ENCODE measurements at places on chromosomes 3 and 15.

- DNase-seq: no peak
These were observed 67.1 kb downstream of the MAGI1 start for GRCh38 chr3:65971293-65972252.

DNA sequence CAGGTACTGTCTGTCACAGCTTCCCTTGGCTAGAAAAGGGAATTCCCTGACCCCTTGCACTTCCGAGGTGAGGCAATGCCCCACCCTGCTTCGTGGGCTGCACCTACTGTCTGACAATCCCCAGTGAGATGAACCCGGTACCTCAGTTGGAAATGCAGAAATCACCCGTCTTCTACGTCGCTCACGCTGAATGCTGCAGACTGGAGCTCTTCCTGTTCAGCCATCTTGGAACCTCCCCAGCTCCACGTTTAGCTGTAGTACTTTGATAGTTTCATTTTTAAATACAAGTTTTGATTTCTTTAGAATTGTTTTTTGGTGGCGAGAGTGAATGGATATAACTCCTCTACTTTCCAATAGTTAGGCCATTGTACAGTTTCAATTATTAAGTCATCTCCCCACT lies 17.8 kb upstream of the HDGFL3 start:
- no peak for DNase-seq

GRCh38 chr15:79957741-79958140 lies 13.3 kb downstream of the BCL2A1 start:
- no peak for DNase-seq

DNA sequence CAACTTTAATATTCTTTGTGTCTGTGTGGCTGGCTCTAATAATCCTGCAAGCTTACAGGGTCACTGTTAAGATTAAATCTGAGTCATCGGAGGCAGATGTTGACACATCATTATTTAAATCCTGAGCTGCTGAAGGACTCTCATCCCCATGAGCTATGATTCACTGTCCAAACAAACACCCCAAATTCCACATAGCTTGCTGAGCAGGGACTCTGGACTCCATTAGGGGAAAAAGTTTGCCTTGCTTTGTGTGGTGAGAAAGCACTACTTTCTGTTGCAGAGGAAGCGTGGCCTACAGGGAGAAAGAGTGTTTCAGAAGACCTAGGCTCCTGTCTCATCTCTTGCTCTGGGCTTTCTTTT lies 213.7 kb downstream of the PDCD6IP start:
- no peak for DNase-seq

DNA sequence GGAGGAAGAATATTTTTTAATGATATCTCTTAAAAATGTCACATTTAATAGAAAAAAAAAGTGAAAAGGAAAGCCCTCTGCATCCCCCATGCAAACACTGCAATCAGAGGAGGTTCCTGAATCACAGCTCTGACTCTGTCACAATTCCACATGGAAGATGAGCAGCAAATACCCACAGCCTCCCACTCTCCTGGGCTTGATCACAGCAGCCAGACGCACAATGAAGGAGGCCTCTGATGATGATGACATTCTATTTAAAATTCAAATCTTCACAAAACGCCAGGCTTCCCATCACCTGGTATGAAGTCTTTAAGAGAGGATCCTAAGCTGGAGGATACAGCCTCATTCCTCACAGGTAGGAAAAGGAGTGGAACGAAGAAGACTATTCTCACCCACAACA lies 9.1 kb upstream of the DIS3L start:
- no peak for DNase-seq

DNA sequence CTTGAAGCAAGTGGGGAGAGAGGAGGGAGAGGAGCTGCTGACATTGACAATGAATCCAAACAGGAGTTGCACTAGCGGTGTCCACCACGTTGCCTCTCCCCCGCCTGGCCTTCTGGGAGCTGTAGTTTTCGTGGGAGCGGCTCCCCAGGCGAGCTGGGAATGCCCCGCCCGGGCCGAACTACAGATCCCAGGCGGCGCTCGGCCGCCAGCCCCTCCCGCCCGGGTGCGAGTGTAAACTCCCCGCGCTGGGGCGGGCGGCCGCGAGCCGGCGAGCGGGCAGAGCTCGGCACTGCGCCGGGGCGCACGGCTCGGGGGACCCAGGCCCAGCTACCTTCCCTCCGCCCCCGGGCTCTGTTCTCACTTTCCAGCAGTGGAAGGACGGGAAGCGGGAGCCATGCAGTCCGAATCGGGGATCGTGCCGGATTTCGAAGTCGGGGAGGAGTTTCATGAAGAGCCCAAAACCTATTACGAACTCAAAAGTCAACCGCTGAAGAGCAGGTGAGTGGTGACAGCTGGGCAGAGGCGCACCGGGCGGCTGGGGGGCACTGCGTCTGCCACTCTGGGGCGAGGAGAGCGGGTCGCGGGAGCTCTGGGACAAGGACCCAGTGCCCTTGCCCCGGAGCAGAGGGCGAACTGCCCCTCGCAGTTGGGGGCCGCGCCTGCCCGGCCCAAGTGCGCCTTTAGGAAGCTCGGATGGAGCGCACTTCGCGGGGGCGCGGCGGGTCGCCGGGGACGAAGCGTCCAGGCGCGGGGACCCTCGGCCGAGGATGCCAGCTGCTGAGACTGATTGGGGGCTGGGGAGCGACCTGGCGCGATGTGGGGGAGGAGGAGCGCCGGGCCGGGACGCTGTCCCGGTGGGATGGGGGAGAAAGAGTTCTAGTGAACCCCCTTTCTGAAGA lies at the start of gene MITF:
Gene MITF (plus strand): TSS at position 261 of the 899 bp plus-strand sequence. CDS start 134 bp downstream, at position 395.
- peak; percentile 80 for DNase-seq

- peak; percentile 9 for DNase-seq
These were observed 76.3 kb upstream of the TTBK2 start for GRCh38 chr15:42996871-42997270.

DNA sequence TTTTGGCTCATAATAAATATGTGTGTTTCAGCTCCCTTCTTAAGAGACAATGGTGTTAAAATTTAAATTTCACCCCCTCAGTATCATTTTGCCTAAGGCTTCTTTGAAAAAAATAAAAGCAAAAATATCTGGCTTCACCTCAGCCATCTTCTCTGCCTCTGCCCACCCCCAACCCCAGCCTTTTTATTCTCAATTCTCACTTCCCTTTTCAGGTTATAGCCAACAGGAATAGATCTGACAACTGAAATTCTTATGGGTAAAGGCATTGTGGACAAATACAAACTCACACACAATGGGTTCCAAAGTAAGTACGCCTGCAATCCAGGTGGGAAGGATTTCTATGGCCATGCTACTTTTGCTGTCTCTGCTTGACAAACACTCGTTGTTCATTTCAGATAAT lies 399.0 kb upstream of the ARRDC4 start:
- no peak for DNase-seq

DNA sequence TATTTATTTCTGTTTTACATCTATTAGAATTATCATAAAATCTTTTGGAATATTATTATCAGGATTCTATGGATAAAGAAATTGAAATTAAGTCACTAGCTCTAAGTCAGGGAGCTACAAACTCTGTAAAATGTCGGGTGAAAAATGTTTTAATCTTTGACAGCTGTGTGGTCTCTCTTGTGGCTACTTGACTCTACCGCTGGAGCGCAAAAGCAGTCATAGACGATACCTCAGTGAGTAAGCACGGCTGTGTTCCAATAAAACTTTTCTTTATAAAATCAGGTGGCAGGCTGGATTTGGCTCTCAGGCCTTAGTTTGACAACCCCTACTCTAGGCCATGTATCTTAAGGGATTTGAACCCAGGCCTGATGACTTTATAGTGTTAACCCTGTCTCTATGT lies 88.5 kb upstream of the PFN2 start:
- DNase-seq: no peak

GRCh38 chr3:139509631-139510030 lies 29.9 kb downstream of the RBP1 start:
- DNase-seq: no peak

- no peak for DNase-seq
These were observed 473.6 kb upstream of the PROK2 start for GRCh38 chr3:72258361-72259141.

DNA sequence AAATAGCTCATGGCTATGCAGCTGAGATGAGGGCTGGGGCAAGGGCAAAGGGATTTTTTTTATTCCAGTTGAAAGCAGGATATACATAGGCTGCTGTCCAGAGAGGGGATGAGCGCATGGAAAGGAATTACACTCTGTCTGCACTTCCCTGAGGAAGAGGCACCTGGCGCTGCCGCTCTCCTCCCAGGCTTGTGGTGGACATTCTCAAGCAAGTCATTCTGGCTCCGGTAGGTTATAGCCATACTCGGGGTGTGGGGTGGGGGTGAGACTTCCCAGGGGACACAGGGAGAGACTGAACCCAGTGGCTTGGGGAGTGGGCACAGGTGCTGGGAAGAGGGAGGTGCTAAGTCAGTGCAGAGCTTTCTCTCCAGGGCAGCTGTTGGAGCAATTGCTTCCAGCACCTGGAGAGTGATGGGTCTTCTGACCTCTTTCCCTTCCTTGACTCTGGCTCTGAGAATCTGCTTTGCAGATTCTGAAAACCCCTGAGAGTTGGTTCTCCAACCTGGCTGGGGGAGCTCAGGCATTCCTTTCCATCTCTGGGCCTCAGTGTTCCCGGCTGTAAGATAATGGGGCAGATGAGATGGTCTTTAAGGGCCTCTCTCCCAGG lies 24.3 kb downstream of the CYP8B1 start:
- DNase-seq: no peak

DNA sequence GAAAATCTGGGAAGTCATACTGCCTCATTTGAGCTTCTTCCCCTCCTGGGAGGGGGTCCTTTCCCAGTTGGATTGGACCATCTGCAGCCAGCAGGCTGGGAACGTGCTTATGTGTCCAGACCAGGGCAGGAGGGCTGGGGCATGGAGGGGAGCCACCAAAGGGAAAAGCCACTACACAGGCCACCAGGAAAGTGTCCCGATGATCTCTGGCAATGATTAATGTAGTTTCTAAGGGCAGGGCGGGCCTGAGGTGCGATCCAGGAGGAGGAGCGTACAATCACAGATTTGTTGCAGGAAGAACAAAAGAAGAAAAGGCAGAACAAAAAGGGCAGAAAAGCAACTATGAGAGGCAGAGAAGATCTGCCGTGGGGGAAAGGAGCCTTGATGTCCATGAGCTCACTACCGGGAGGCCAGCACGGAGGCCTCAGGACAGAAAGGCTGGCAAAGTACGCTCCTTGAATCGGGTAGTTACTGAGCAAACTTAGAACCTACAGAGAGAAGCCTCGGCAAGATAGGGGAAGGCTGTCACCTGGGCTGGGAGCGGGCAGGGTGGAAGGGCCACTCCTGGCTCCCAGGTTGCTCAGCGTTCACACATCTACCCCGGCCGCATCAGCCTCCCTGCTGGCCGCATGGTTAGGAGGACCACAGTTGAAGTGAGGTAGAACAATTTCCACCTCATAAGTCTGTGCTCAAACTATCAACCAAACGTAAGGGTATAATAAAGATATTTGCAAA lies 79.5 kb upstream of the PCSK6 start:
- DNase-seq: no peak

DNA sequence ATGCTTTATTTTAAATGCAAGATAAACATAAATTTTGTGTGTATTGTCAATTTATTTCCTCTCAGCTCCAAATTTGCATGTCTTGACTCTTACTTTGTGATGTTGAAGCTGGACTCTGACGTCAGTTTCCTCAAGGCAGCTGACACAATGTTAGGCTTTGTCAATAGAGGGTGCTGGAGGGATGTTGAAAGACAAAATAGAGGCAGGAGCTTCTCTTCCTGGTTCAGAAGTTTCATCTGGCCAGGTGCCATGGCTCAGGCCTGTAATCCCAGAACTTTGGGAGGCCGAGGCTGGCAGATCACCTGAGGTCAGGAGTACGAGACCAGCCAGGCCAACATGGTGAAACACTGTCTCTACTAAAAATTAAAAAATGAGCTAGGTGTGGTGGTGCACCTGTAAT lies 408.6 kb downstream of the GBE1 start:
- DNase-seq: peak; percentile 22

DNA sequence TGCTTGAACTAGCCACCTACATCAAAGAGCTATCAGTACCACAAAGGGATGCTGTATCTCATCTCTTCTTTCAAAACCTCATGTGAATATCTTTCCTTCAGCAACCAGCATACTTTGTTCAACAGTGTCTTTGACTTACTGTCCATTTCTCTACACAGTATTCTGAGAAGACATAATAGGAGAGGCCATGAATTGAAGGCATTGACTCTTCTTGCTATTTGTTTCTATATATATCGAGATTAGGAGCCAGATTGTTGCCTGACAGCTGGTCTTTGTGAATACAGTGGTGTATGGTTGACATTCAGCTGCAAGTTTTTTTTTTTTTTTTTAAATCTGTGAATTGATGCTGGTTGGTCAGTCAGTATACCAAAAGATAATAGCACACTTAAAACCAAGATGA lies 12.1 kb upstream of the CSRNP1 start:
- DNase-seq: no peak

DNA sequence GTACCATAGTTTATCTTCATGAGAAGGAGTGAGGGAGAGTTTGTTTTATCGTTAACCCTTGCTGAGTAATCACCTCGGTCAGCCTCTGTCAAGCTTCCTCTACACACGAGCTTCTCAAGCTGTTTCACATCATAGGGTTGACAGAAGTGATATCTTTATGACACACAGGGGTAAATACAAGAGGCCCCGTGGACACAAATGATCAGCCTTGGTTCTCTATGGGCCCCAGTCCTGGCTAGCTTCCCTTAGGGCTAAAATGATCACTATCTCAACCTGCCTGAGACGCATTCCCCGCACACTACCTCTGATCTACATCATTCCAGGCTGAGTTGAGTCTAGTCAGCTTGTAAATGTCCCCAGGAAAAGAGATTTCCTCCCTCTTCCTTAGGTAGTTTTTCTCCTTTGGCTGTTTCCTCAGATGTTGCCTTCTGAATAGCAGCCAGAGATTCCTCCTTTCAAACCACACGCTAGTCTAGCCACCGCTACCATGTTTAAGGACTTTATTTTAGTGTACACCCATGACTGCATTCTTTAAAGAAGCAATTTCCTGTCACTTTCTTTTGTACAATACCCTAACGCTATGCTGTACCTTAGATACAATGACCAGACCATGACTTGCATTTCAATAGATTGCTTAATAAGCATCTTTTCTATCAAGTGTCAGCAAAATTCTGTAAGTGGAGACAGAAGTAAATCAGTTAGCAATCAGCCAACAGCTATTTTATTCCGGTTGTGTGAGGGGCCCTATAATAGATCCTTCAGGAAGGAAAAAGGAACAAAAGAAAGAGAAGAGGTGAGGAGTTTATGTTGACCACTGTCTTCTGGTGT lies 35.1 kb upstream of the PPARG start:
- DNase-seq: no peak

DNA sequence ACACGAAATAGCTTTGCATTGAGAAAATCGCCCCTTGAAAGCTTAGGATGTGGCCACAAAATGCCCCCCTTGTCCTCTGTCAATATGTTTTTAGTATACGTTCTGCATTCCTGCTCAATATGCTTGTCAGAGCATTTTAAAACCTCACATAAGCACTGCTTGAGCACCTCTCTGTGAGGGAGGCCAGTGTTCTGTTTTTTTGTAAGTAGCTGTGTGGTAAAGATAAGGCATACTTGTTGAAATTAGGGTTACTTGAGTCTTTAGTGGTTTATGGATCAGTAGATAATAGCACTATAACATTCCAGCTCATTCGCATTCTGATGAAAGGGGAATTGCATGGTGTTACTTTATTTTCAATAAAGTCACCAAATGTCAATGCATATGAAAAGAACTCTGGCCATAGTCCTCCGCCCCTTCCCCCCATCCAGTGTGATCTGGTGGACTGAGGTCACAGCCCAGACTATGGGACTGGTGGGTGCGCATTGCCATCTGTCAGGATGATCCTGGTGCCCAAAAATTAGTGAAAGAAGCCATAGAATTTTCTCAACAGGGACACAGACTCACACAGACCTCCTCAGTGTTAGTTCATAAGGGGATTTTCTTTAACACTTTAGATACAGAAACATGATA lies 33.1 kb downstream of the IL1RAP start:
- DNase-seq: no peak

GRCh38 chr3:60935709-60936108 lies 315.5 kb downstream of the FHIT start:
- DNase-seq: no peak
